ENCODE measurements at places on chromosomes 3 and 15. TPM values are rescaled to one million over a fixed set of nuclear protein-coding genes. Genes with fewer than 3 reads are reported as not detected.

The PARP15 gene
- total RNA-seq = not detected

The PFKFB4 gene
- total RNA-seq = 14.4 TPM

The CYP8B1 gene
- not detected for total RNA-seq

DNA sequence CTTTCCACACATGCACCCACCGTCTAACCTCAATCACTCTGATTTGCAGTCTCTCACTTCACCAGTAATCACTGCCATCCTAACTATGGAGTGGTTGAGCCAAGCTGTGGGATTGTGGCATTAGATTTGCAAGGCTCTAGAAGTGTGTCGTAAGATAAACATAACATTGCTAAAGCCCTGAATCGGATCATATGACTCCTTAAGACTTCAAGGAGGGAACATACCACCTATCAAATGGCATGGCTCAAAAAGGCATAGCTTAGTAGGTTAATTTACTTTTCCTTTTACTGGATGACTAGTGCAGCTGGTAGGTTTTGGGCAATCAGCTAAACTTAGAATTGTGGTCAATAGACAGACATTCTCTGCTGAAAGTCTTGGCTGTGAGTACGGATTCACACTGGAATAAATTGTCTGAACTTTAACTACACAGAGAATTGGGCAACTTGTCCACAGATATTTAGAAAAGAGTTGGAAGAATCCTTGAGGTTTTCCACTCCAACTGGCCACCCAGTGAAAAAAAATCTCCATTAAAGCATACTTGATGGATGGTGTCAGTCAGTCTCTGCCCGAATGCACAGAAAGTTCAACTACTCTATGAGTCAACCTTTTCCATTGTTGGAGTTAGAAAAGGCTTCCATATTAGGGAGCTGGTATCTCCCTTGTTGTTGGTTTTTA is 476.7 kb upstream of the CBLB start:
- no peak for DNase-seq

GRCh38 chr15:63112871-63113270 is 8.8 kb upstream of the LACTB start:
- no peak for DNase-seq

DNA sequence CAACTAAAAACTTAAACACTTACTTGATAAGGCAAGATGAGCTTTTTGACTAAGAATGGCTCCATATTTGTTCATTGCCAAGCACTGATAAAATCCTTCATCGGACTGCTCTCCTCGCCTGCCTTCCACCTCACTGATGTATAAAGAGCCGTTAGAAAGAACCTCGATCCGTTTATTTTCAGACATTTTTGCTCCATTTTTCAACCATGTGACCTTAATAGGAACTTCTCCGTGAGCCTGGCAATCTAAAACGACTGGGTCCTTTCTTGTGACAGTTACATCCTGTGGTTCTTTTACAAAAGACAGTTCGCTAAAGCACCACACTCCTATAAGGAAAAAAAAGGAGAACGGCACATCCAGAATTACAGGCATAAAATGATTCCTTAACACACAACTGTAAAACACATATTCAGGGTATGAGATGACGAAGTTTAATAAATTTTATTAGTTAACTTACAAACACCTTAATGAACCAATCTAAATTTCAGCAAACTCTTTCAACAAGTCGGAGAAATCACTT is 2.5 kb downstream of the PRTG start:
- no peak for DNase-seq
